ENCODE measurements at places on chromosomes 4 and X. TPM values are rescaled to one million over a fixed set of nuclear protein-coding genes. Genes with fewer than 3 reads are reported as not detected.

VSIG4 gene
- total RNA-seq, result 14.5 TPM

USP17L10 gene
- total RNA-seq, result not detected

CABS1 gene
- total RNA-seq, result not detected

F11 gene
- 2.5 TPM for total RNA-seq

GRID2 gene
- total RNA-seq, result 16.8 TPM

All from metanephros (tissue), 2 donors.